ENCODE measurements at places on chromosomes 2 and 18.

DNA sequence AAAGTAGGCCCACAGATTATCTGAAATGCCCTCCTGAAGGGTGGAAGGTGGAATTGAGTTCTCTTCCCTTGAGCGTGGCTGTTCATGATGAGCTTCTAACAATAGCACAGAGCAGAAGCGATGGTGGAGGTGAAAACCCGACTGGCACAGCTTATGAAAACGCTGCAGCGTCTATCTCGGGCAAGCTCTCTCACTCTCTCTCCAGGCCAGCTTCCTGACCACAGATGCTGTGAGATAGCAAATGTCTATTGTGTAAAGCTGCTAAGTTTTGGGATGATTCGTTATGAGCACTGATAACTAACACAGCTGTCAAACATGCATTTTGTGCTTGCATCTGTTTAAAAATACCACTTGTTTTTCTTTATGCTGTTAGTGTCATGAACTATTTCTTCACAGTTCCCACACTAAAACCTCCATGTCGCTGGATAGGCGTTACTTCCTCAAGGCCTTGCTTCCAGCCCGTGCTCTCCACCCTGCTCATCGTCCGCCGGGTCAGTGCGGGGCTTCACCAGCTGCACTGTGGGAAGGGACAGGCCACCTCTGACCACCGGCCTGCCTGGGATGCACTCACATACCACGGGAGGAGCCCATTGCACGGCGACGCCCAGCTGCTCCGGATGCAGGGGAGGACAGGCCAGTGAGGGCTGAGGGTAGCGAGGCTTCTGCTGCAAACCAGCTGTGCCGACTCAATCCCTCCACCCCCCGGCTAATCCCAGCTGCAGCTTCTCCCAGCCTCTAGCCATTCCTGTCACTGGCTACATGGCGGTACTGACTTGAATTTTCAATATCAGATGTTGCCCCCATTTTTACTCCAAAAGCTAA is 60.0 kb upstream of the OTOS start:
- DNase-seq, result no peak

DNA sequence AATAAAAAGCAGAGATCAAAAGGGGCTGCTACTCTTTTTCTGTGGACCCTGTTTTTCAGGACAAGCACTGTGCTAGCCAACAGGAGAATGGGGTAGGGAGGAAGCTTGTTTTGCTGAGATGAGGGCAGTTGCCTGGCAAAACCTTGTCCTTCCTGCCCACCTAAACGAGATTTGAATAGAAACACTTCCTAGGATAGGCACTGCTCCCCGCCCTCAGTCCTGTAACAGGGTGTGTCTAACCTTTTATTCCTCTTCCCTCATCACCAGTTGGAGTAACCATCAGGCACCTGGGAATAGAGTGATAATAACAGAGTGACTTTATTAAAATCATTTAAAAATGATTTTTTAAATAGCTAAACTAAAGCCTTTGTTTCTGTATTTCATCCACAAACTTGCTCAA is 368.8 kb downstream of the LNPK start:
- no peak for DNase-seq

- DNase-seq, result no peak
Observed at GRCh38 chr2:37563375-37564015, 107.9 kb downstream of the CDC42EP3 start.

GRCh38 chr2:95574506-95574905 is 17.3 kb upstream of the TRIM43 start:
- no peak for DNase-seq

DNA sequence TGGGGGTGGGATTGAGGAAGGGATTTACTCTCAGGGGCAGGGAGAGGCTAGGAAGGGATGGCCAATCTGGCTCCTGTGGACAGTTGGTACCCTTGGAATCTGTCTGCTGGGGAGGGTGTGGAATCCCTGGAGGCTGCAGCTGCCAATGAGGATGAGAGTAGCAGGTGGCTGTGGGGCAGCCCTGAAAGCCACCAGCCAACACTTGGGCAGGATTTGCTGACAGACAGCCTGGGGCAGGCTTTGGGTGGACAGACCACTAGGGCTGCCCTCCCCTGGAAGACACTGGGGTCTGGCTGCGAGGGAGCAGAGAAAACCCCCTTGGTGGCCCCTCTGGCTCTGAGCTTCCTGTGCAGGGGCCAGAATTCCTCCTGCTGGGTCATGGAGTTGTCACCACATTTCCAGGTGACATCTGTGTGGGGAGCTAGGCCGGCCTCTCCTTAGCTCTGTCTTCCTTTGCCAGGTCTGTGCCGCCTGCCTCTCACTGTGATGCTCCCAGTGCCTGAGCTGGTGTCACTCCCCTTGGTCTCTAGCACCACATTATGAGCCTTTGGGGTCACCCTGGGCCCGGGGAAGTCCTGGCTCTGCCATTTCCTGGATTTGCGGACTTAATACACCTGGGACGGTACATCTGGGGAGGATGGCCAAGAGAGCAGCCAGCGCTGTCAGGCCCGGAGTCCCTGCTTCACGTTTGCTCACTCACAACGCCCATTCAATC is 13.4 kb upstream of the ARHGEF4 start:
- DNase-seq, result no peak

DNA sequence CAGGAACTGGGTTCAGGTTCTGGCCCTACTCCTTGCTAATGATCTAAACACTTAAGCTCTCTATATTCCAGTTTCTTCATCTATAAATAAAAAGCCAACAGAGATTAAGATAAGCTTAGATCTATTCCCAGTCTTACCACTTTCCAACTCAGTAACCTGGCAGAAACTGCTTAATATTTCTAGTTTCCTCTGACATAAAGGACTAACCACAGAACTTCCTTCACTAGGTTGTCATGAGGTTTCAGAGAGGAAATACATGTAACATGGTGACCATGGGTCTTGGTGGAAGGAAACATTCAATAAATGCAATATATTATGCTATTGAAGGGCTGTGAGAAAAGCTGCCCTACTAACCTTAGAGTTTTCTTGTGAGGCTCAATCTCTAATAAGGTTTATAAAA is 114.4 kb upstream of the PDE1A start:
- DNase-seq, result no peak

DNA sequence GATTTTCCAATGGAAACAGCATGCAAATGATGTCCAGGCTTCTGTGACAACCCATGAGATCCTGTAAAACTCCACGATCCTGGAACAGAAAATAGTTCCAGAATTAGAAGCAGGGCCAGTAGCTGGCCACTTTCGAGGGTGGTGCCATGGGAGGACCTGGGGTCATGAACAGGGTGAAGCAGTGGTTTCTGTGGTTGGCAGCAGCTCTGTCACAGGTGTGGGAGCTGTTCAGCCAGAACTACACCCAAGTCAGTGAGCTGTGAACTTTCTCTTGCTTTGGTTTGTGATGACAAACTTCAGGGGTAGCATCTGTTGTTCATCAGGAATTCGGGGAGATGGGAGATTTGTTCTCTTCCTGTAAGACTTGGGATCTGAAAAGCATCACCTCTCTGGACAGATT is 314.4 kb upstream of the NT5C1B start:
- DNase-seq, result no peak

GRCh38 chr2:102063487-102063911 is 71.7 kb downstream of the IL1R2 start:
- no peak for DNase-seq

Measured in BE2C (cell line).